ENCODE measurements at places on chromosomes 1 and 21.

DNA sequence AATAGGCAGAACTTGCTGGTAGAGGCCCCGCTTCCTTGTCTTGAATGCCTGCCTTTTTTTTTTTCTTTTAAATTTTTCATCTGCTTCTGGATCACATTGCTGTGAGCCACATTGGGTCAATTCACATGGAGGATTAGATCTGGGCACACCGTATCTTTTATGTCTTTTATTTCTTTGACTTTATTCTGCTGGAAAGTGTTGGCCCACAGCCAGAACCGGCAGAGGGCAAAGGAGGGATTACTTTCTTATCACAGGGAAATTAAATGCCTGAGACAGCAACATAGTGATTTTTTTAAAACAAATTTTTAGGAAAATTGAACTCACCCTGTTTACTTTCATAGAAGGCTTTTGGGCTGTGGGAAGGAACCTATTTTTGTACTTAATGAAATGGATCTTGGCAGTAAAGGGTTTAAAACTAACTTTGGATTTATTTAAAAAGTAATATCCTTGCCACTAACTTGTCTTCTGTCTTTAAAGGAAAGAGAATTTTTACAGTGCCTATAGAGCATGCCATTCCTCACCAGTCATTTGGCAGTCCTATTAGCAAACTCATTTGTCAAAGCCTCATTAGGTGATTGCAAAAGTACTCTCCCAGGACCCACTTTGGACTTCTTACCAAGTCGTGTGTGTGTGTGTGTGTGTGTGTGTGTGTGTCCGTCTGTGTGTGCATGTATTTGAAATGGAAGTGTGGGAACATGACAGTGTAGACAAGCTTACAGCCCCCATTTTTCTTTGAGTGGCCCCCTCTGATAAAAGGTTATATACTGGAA lies 68.4 kb downstream of the ST6GALNAC3 start:
- no peaks in the 10 kb centered on the region for H3K4me1 ChIP-seq
- no peaks in the 10 kb centered on the region for H3K36me3 ChIP-seq
- DNase-seq: no peak

- DNase-seq: no peak
- no peaks in the 10 kb centered on the region for H3K27me3 ChIP-seq
- H3K27ac ChIP-seq: no peak overlapping the region
- H3K4me3 ChIP-seq: no peak overlapping the region
- no peaks in the 10 kb centered on the region for H3K4me1 ChIP-seq
These were observed 270.8 kb downstream of the COL11A1 start for GRCh38 chr1:102837551-102837950.

- no peak overlapping the region for H3K4me3 ChIP-seq
- no peaks in the 10 kb centered on the region for H3K4me1 ChIP-seq
- H3K27me3 ChIP-seq: no peaks in the 10 kb centered on the region
These were observed 54.3 kb downstream of the CD247 start for GRCh38 chr1:167463875-167464575.

GRCh38 chr1:65889441-65889840 lies 96.7 kb downstream of the PDE4B start:
- H3K27ac ChIP-seq: no peak overlapping the region
- H3K4me3 ChIP-seq: no peak overlapping the region
- DNase-seq: no peak
- H3K36me3 ChIP-seq: no peaks in the 10 kb centered on the region
- no peaks in the 10 kb centered on the region for H3K27me3 ChIP-seq

GRCh38 chr21:44065428-44065827 lies 41.8 kb upstream of the PWP2 start:
- H3K4me3 ChIP-seq: no peak overlapping the region
- no peak for DNase-seq
- H3K36me3 ChIP-seq: peaks cover 28% of the 10 kb centered on the region
- H3K27me3 ChIP-seq: no peaks in the 10 kb centered on the region
- H3K27ac ChIP-seq: no peak overlapping the region

DNA sequence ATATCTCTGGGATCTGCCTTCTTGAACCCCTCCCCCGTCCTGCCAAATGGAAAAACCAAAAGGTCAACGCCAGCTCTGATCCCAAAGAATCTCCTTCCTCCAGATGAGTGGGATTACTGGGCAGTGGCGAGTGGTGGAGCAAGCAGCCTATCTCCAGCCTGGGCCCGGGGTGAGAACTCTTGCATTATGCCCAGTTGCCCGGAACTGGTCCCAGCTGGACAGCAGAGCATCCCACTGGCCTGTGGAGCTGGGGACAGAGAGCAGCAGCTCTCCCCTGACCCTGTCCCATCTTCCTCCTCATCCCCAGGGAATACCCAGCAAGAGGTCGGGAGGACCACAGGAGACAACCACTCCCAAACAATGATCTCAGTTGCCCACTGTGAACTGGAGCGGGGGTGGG lies 130.5 kb downstream of the TMEM53 start:
- no peaks in the 10 kb centered on the region for H3K4me1 ChIP-seq
- no peak overlapping the region for H3K27ac ChIP-seq
- DNase-seq: no peak

- H3K4me1 ChIP-seq: peaks cover 41% of the 10 kb centered on the region
- H3K27me3 ChIP-seq: no peaks in the 10 kb centered on the region
- H3K27ac ChIP-seq: peak overlapping the region; percentile 90
- no peak overlapping the region for H3K4me3 ChIP-seq
These were observed 184.5 kb downstream of the DHRS3 start for GRCh38 chr1:12433323-12434053.

- H3K27ac ChIP-seq: peak overlapping the region; percentile 87
- no peaks in the 10 kb centered on the region for H3K36me3 ChIP-seq
- H3K27me3 ChIP-seq: no peaks in the 10 kb centered on the region
- no peak for DNase-seq
- H3K4me3 ChIP-seq: peak overlapping the region; percentile 12
These were observed 54.3 kb downstream of the PEX14 start for GRCh38 chr1:10529091-10529490.

DNA sequence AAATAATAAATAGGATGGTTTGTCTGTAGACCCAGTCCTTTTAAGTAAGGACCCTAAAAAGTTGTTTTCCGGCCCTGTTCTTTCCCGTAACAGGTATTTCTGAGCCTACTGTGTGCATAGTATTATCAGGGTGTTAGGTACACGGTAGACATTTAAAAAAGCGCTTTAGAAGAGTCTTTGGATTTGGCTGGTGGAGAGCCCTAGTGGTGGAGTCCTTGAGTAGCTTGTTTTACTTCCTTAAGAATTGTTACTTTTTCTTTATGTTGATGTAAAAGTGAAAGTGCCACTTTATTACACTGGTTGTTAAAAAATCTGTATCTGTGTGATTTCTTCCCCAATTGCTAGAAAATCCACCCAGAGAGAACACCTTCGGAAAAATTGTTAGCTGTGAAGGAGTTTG lies 36.8 kb downstream of the SMYD2 start:
- no peaks in the 10 kb centered on the region for H3K36me3 ChIP-seq
- no peak overlapping the region for H3K27ac ChIP-seq
- no peaks in the 10 kb centered on the region for H3K4me1 ChIP-seq
- H3K4me3 ChIP-seq: no peak overlapping the region

- no peak overlapping the region for H3K27ac ChIP-seq
- no peak overlapping the region for H3K4me3 ChIP-seq
- DNase-seq: no peak
- H3K27me3 ChIP-seq: no peaks in the 10 kb centered on the region
These were observed 4.0 kb upstream of the EXTL1 start for GRCh38 chr1:26017606-26018005.

GRCh38 chr21:39631842-39632562 lies 19.3 kb downstream of the B3GALT5 start:
- H3K4me3 ChIP-seq: no peak overlapping the region
- no peak overlapping the region for H3K27ac ChIP-seq
- H3K27me3 ChIP-seq: no peaks in the 10 kb centered on the region
- H3K36me3 ChIP-seq: no peaks in the 10 kb centered on the region

DNA sequence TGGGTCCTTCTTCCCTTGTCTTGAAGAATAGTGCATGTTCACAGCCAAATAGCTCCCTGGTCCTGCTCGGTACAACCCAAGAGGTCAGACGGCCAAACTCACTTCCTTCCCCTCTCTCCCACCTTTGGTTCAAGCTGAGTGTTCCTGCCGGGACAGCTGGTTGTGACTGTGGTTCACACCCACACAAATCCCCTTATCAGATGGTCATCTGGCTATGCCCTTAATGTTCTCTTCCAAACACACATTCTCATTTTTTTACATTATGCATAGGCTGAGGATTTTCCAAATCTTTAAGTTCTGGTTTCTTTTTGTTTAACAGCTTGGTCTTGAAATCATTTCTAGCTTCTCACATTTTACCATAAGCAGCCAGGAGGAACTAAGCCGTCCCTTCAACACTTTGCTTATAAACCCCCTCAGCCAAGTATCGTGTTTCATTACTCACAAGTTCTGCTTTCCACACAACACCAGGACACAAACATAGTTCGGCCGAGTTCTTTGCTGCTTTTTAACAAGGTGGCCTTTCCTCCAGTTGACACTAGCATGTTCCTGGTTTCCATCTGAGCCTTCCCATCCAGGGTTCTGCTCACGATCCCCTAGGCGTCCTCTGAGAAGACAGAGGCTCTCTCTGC lies 19.7 kb upstream of the TSPEAR start:
- no peak overlapping the region for H3K27ac ChIP-seq
- H3K4me1 ChIP-seq: no peaks in the 10 kb centered on the region
- DNase-seq: no peak

GRCh38 chr1:162165528-162165927 lies 96.0 kb downstream of the NOS1AP start:
- no peaks in the 10 kb centered on the region for H3K27me3 ChIP-seq
- H3K4me1 ChIP-seq: no peaks in the 10 kb centered on the region
- H3K27ac ChIP-seq: no peak overlapping the region
- H3K36me3 ChIP-seq: no peaks in the 10 kb centered on the region
- no peak for DNase-seq

- peak; percentile 19 for DNase-seq
- peaks cover 5% of the 10 kb centered on the region for H3K4me1 ChIP-seq
- no peaks in the 10 kb centered on the region for H3K27me3 ChIP-seq
- peak overlapping the region; percentile 100 for H3K27ac ChIP-seq
- peaks cover 4% of the 10 kb centered on the region for H3K36me3 ChIP-seq
- peak overlapping the region; percentile 83 for H3K4me3 ChIP-seq
These were observed 506 bp downstream of the JUN start for GRCh38 chr1:58783090-58783992.

- DNase-seq: no peak
- H3K27ac ChIP-seq: no peak overlapping the region
- no peaks in the 10 kb centered on the region for H3K4me1 ChIP-seq
- no peaks in the 10 kb centered on the region for H3K36me3 ChIP-seq
- H3K4me3 ChIP-seq: no peak overlapping the region
These were observed 43.0 kb downstream of the LHX4 start for GRCh38 chr1:180273066-180273465.

DNA sequence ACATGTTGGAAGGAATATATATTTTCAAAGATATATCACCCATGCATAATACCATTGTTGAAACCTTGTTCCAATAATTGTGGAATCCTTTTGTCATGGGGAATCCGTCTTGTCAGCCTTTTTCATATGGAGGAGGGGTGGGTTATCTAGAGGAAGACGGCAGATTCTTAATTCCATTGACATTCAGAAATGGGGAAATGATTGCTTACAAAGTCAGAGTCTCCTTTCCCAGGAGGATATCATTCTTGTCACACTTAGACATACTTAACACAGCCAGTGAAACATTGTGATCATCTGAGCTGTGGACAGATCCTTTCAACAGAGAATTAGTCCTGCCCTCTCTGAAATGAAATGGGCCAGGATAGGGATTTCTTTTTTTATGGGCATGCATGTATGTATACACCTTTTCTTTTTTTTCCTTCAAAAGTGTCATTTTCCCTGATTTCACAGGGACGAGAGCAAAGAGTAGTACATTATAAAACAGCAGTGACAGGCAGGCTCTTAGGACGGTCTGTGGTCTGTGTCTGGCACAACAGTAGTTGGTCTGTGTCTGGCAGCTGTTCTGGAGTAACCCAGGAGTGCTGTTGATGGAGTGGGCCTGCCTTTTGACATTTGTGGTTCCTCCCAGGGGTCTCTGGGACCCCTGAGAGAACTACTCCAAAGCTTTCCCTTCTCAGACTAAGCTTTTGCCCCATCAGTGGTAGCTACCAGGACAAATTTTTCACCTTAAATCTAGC lies 50.1 kb downstream of the VPS13D start:
- H3K27me3 ChIP-seq: no peaks in the 10 kb centered on the region
- no peak overlapping the region for H3K27ac ChIP-seq
- no peak overlapping the region for H3K4me3 ChIP-seq
- DNase-seq: no peak
- peaks cover 42% of the 10 kb centered on the region for H3K36me3 ChIP-seq
- H3K4me1 ChIP-seq: no peaks in the 10 kb centered on the region

GRCh38 chr1:85801520-85801919 lies 93.3 kb upstream of the ZNHIT6 start:
- H3K36me3 ChIP-seq: no peaks in the 10 kb centered on the region
- H3K4me1 ChIP-seq: peaks cover 12% of the 10 kb centered on the region
- H3K4me3 ChIP-seq: no peak overlapping the region
- DNase-seq: no peak
- H3K27ac ChIP-seq: no peak overlapping the region

DNA sequence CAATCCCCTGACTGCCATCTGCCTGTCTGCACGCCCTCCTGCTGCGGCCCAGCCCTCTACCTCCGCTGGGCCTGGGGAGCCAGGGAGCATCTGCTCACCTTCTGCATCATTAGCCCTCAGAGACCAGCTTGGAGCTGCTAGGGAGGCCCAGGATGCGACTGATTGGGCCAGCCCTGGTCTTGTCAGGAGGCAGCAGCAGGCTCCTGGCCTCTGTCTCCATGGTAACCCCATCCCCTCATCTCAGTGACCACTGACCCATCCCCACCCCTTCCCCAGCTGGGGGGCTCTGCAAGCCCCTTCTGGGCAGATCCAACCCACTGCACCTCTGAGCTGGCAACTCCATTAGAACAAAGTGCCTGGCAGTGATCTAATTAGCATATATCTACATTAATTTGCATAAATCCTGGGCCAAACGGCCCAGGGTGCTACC lies 37.7 kb downstream of the NKAIN1 start:
- H3K27ac ChIP-seq: no peak overlapping the region
- no peaks in the 10 kb centered on the region for H3K4me1 ChIP-seq
- DNase-seq: no peak
- H3K27me3 ChIP-seq: no peaks in the 10 kb centered on the region
- H3K4me3 ChIP-seq: no peak overlapping the region
- H3K36me3 ChIP-seq: no peaks in the 10 kb centered on the region

DNA sequence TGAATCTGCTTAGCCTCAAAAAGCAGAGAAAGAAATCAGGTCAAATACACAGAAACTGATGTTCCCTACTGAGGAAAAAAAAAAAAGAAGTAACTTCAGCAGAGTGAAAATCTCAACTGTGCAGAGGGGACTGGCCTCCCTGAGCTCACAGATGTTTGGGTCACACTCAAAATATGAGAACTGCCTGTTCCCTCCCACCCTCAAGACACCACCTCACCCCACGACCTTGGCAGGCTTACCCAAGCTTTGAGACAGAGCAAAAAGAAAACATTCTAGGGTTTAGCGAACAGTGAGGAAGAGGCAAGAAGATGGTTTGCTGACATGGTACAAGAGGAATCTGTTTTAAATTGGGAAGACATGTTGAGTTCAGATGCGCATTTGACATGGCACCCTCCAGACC lies 48.8 kb downstream of the NID1 start:
- no peak for DNase-seq
- H3K4me1 ChIP-seq: no peaks in the 10 kb centered on the region
- peaks cover 17% of the 10 kb centered on the region for H3K36me3 ChIP-seq
- H3K27ac ChIP-seq: no peak overlapping the region
- no peaks in the 10 kb centered on the region for H3K27me3 ChIP-seq

All from thoracic aorta (tissue), 2 donors.